ENCODE measurements at places on chromosomes 5 and 9.

- DNase-seq, result no peak
These were observed 8.4 kb upstream of the SPATA31E1 start for GRCh38 chr9:87874304-87874623.

GRCh38 chr5:167678481-167678880, 613.0 kb upstream of the WWC1 start:
- DNase-seq, result no peak

DNA sequence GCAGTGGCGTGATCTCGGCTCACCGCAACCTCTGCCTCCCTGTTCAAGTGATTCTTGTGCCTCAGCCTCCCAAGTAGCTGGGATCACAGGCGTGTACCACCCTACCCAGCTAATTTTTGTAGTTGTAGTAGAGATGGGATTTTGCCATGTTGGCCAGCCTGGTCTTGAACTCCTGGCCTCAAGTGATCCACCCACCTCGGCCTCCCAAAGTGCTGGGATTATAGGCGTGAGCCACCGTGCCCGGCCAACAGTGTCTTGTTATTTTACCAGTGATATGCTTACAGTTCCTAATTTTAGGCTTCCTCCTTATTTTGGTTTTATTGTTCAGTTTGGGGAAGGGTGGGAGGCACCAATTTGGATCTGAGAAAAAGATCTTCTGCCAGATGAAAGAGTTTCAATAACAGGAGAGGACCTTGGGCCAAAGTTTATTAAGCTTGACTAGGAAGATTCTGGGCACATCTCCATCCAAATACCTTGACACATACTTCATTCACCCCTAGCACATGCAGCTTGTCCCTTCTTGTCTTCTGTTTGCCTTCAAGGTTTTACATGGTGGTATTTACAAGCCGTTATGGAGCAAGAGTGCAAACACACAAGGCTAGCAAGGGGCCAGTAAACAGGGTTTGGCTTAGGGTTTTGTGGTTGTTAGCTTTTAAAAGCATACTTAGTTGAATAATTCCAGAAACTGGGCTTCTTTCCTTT, 168.1 kb upstream of the DMRT1 start:
- DNase-seq, result no peak

DNA sequence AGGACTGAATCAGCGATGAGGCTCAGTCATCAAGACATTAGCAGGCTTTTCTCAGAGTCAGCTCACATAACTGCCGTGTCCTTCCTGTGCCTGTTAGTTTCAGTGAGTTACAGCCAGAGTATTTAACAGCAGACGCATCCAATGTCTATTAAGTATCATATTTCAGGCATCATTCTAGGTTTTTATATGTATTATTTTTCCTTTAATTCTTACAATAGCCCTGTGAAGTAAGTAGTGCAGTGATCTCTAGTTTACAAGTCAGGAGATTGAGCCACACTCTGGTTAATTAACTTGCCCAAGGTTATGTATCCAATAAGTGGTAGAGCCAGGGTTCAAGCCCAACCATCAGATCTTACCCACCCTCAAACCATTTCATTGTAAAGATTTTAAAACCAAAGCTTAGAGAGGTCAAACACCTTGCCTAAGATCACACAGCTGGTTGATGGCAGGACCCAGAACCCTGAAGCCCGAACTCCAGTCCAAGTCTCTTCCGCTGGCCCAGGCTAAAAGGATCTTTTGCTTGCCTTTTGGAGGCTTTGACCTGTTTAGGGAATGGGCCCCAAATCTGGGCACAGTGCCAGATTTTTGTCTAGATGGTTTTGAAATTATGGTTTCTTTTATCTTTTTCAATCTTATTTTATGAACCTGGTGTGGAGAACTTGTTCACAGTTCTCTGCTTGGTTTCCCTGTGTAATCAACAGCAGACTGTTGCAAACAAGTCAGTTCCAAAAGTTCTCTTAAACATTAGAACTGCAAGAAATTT, 261.2 kb upstream of the CLINT1 start:
- DNase-seq, result no peak

DNA sequence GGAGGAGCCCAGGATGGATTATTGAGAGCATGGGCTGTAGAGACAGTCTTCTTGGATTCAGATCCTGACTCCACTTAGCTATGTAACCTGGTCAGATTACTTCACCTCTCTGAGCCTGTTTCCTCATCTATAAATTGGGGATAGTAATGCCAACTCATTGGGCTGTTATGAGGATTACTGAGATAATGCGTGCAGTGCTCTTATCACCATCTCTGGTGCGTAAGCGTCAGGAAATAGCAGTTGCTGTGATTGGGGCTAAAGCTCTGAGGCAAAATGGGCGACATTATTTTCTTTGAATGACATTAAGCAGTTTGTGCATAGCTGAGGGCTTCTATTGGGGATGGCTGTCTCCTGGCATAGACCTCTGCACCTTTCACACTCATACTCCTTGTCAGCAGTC, 995 bp upstream of the MSMP start:
- no peak for DNase-seq

DNA sequence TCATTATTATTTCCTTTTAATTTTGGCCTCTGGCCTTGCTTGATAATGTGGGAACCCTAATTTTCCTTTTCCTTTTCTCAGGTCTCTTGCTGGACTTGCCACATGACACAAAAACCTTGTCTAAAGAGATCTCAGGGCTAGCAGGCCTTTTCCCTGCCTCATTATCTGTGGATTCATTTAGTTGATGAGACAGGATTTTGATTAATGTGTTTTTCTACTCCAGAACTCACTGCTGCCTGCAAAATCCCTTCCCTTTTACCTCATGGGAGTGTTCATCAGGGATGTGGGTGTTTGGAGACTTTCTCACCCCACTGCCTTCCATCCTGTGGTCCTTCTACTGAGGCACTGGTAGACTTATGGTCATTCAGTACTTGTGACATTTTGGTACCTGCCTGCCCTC, 56.2 kb upstream of the MAMDC2 start:
- DNase-seq, result no peak

- no peak for DNase-seq
These were observed 12.1 kb downstream of the DCAF12 start for GRCh38 chr9:34114436-34114835.

DNA sequence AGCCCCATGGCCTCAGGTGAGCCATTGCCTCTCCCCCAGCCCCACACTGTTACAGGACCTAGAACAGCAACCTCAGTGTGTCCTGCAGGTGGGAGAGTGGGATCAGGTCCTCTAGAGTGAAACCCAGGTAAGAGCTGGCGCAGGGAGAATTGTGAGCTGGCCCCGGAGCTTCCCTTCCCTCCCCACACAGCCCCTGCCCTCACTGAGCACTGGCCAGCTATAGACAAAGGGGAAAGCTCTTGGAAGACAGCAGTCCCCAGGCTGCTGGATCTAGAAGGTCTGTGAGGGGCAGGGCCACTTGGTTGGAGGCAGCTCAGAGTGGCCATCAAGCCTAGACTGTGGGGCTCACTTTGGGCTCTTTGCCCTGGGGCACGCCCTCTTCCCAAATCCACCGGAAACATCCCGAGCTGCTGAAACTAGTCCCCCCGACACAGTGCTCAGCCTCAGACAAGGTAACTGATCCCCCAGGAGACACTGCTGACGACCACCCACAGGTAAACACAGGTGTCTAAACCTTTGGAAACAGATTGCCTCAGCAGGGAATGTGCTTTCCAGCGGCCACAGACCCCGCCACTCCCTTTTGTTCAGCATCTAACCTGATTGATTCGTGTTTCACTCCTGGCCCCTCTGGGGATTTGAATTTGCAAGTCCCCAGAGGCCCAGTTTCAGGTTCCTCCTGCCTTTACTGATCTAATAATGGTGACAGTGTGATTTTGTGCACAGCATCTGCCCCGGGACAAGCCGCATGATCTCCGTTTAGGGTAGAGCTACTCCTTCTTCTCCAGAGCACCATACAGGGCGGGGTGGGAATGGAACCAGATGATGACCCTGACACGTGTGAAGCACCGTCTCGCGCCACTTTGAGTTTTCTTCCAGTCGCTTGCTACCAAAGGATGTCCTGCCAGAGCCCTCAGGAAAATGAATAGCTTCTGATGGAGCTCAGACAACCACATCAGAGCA, 42.2 kb upstream of the ADAMTS2 start:
- DNase-seq, result no peak

DNA sequence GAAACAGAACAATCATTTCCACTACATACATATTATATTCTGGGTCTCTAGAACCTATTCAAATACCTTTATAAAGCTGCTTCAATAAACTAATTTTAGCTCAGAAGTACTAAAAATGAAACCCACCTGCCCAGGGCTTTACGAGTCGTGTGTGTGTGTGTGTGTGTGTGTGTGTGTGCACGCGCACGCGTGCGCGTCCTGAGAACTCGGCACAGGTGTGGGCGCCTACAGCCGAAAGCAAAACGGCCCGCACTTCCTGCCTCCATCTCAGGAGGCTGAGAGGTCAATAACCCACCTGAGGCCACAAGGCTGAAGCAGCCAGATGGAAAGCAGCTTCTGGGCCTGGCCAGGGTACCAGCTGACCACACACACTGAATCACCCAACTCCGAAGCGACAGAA, 3.0 kb downstream of the CLPTM1L start:
- no peak for DNase-seq

DNA sequence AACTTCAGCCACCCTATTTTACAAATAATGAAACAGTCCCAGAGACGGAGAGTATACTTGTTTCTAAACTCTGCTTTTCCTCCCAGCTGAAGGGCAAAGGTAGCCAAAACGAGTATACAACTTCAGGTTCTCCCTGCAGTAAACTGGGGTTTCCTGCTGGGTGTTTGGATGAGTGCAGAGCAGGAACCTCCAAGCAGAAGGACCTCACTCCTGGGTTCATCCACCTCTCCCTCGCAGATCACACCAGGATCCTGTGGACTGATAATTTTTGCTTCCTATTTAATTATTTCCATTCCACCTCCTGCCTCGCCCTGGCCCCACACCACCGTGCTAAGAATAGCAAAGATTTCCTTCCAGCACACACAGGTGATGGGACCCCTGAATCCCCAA, 2.0 kb upstream of the FOXB2 start:
- DNase-seq, result no peak

- no peak for DNase-seq
These were observed 54.5 kb downstream of the PHF2 start for GRCh38 chr9:93630806-93631411.

DNA sequence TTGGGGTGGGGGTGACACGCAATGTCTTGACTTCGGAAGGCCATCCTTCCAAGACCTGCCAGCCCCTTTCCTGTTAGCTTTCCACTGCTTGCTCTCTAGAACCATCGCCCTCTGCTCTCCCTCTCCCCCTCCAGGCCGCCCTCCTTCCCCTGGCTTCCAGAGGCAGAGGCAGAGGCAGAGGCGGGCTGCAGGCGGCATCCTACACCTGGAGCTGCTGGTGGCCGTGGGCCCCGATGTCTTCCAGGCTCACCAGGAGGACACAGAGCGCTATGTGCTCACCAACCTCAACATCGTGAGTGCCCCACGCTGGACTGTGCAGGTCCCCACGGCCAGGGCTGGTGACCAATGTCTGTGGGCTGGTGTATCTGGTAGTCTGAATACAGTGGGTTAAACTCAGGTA, 2.0 kb downstream of the ADAMTS13 start:
- DNase-seq, result no peak

- DNase-seq, result no peak
These were observed 3.6 kb downstream of the HTR1A start for GRCh38 chr5:63958654-63959053.

DNA sequence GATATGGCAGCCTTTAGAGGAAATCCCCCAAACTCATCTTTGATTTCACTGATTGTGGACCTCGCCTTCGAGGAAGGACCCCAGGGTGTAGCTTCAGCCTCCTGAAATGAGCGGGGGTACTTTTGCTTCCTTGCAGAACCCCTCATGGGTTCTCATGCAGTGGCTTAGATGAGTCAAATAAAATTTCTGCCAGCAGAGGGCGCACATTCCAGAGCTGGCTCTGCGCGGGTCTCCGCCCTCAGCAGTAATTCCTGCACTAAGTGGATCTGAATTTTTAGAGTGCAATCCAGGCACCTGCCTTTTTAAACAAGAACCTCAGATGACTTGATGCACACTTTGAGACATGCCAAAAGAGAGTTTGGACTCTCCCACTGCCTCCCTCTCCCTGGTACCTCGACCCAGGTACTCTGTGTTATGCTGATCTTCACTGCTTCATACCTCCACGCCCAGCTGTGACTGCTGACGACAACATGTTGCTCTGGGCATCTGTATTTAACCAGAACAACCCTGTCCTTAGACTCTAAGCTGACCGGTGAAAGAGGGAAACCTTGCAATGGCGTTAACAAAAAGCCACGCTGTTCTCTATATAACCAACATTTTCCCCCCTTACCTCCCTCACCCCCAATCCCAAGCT, 7.3 kb downstream of the EGFLAM start:
- DNase-seq, result peak; percentile 89

DNA sequence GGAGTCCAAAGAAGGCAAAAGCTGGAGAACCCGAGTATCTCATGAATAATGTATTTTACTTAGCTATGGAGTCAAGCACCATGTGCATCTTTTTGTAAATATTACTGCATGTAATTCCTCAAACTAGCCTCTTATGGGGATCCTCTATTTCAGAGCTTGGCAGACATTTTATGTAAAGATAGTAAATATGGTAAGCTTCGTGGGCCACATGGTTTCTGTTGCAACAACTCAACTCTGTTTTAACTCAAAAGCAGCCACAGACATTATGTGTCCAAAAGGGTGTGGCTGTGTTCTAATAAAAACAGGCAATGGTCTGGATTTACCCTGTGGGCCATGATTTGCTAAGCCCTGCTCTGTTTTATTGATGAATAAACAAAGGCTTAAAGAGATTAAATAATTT, 17.3 kb downstream of the DAPK1 start:
- DNase-seq, result no peak

DNA sequence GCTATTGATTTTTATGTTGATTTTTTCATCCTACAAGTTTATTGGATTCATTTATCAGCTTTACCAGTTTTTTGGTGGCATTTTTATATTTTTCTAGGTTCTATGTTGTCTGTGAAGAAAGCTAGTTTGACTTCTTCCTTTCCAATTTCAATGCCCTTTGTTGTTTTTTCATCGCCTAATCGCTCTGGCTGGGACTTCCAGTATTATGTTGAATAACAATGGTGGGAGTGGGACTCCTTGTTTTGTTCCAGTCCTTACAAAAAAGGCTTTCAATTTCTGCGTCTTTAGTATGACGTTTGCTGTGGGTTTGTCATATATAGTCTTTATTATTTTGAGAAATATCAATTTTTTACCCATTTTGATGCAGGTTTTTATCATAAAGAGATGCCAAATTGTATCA, 175.6 kb upstream of the CCNH start:
- no peak for DNase-seq

GRCh38 chr5:132644177-132644576, 13.8 kb upstream of the IL13 start:
- no peak for DNase-seq

DNA sequence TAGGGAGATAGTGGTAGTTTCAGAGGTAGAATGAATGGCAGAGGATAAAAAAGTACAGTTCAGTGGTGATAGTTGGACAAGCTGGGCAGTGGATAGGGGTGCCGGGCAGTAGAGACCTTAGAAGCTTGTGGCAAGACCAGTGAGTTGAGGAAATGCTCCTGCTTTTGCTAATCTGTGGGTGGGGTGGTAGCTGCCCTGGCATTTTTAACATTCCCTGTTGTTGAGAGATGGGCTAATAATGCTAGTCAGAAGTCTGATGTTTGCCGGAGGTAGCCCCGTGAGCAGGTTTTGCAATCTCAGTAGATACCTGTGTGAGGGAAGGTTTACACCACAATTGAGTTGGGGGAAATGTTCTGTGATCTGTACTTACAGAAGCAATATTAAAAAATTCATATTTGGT, 91.1 kb downstream of the TRIO start:
- DNase-seq, result no peak

- no peak for DNase-seq
These were observed 64.0 kb downstream of the CRB2 start for GRCh38 chr9:123419721-123420591.

- DNase-seq, result no peak
These were observed 2144.6 kb upstream of the ACO1 start for GRCh38 chr9:30239878-30240277.

- no peak for DNase-seq
These were observed 132.0 kb downstream of the MLLT3 start for GRCh38 chr9:20490246-20490834.
